ENCODE measurements at places on chromosomes 6 and 20. TPM values are rescaled to one million over a fixed set of nuclear protein-coding genes. Genes with fewer than 3 reads are reported as not detected.

DNA sequence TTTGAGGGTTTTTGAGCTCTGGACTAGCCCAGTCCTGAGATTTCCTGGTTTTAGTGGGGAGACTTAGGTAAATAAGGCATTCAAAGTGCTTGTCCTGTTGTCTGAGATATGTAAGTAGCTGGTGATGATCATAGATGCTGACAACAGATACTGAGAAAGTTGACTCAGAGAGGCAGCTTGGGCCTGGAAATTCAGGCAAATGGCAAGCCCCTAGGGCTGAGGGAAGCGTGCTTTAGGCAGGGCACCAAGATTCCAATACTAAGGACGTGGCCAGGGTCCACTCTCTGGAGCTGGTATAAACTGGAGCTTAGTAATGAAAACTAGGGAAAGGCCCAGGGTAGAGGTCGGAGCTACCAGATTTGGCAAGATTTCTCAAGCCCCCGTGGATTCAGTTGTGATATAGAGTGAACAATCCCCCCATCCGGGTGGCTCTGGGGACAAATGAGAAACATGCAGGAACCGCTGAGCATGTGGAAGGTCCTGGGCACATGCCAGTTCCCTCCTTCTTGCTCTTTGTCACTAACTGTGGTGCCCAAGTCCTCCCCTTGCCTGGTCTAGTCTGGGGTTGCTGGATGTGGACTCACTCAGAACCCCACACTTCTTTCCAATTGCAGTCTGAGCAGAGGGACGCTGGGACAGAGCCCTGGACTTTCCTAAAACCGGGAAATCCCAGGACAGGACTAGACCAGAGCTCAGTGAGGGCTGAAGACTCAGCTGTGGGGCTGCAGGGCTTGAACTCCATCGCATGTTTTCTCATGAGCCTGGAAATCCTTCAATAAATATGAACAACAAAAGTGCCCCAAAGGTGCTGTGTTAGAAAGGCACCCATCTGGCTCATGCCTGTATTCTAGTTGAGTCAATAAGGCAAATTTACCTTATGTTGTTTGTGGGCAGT, 10.3 kb downstream of the SLC22A3 start:
- DNase-seq, result no peak

The CTAGE9 gene
- not detected for total RNA-seq

The TNFAIP3 gene
- total RNA-seq, result 7.8 TPM

The SIRPD gene
- not detected for total RNA-seq

Data from fibroblast of lung (primary cell).